ENCODE measurements at places on chromosomes 7 and 10.

DNA sequence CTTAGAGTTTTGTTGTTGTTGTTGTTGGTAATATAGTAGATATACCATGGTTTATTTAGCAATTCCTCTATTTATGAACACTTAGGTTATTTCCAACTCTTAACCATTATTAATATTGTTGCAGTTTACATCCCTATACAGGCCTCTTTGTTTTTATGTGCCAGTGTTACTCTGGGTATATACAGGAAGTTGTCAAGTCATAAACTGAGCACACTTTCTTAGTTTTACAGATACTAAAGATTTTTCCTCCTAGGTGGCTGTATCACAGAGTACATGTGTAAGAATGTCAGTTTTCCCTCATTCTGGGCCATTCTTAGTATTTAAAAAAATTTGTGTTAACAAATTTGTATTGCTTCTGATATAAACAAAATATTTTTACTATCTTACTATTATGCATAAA lies 128.4 kb downstream of the ARL4A start:
- DNase-seq = no peak

- DNase-seq = no peak
Observed at GRCh38 chr7:50502001-50502684, 52.0 kb upstream of the FIGNL1 start.

DNA sequence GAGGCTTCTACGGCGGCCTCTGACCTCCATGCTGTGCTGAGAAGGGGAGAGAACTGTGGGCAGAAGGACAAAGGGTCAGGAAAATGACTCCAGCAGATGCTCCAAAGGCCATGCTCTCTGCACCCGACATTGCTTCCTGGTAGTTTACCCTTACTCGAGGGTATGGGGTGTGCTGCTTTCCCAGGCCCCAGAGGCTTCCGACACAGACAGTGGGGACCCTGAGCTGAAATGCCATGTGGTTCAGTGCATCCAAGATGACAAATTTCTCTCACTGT lies 130.9 kb downstream of the PTPN20 start:
- no peak for DNase-seq

- DNase-seq = no peak
Observed at GRCh38 chr7:4607311-4607729, 74.8 kb upstream of the FOXK1 start.

DNA sequence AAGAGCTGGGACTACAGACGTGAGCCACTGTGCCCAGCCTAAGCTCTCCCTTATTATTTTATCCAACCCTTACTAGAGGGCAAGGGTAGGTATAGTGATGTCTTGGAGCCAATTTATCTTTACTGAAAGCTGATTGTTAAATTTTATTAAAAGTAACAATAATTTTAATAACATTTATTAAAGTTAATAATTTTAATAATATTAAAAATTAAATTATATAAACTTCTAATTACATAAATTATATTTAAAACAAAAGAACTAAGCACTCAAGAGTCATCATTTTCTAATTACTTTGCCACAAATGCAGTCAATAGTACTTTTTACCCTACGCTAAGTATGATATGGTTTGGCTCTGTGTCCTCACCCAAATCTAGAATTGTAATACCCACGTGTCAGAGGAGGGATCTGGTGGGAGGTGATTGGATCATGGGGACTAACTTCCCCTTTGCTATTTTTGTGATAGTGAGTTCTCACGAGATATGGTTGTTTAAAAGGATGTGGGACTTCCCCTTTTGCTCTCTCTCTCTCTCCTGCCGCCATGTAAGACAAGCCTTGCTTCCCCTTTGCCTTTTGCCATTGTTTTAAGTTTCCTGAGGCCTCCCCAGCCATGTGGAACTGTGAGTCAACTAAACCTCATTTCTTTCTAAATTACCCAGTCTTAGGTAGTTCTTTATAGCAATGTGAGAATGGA lies 58.4 kb upstream of the ETV1 start:
- DNase-seq = no peak

DNA sequence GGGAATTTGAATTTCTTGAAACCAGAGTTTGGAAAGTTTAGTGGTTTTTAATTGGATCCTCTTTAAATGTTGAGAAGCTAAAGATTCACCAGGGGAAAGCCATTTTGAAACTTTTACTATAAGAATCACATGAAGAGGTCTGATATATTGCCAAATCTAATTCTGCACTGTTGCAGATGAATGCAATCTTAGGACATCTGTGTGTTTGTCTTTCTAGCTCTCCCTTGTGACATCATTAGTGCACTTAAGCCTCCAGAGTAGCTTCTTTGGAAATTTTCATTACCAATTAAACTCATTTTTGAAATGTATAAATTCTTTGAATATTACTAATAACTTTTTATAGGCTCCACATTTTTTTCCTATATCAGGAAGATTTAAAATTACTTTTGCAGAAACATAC lies 160.2 kb downstream of the BICC1 start:
- DNase-seq = no peak

DNA sequence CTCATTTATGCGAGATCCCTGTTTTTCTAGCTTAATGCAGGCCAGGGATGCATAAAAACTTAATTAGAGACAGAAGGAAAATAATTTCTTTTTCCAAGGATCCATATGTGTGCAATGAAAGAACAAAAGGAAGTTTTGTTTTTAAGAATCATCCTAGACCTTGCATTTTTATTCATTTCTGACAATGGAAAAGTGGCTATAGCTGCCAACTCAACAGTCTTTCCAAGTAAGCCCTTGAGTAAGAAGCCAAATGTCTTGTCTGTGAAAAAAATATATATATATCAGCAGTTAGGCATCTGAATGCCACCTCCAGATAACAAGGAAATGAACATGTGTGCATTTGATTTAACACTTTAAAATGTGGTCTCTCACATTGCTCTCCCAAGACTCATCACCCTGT lies 1397.6 kb downstream of the GATA3 start:
- no peak for DNase-seq
